Body of pancreas (tissue), 4 donors: ENCODE measurements at places on chromosomes 2 and 18.
A peak's percentile ranks its signal among the peaks of the same experiment; 100 is the strongest.

- peak overlapping the region; percentile 55 for H3K27ac ChIP-seq
- H3K27me3 ChIP-seq: no peaks in the 10 kb centered on the region
- peaks cover 14% of the 10 kb centered on the region for H3K4me1 ChIP-seq
- H3K36me3 ChIP-seq: no peaks in the 10 kb centered on the region
- peak; percentile 70 for DNase-seq
- no peak overlapping the region for H3K4me3 ChIP-seq
These were observed 193.4 kb downstream of the TDRD15 start for GRCh38 chr2:21317131-21317530.

DNA sequence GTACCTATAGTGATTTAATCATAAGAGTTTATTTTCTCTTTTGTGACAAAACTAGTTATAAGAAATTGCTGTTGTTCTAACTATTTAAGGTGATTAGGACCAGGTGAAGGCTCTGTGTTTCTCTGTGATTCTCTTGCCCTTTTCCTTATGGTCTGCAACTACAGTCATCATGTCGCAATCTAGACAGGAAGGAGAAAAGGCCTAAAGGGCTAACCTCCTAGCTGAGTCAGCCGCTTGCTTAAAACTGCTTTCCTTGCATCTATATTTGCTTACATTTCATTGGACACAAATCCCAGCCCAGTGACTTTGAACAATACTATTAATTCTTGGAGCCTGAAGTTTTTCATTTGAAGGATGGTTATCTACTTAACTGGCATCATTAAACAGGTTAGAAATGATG lies 93.1 kb downstream of the PIK3C3 start:
- no peak overlapping the region for H3K4me3 ChIP-seq
- H3K36me3 ChIP-seq: no peaks in the 10 kb centered on the region
- H3K27me3 ChIP-seq: no peaks in the 10 kb centered on the region
- no peak overlapping the region for H3K27ac ChIP-seq
- DNase-seq: no peak

- no peak overlapping the region for H3K4me3 ChIP-seq
- no peaks in the 10 kb centered on the region for H3K27me3 ChIP-seq
- no peak for DNase-seq
- peaks cover 13% of the 10 kb centered on the region for H3K4me1 ChIP-seq
- no peaks in the 10 kb centered on the region for H3K36me3 ChIP-seq
These were observed 243.5 kb downstream of the ASXL3 start for GRCh38 chr18:33821503-33821902.

DNA sequence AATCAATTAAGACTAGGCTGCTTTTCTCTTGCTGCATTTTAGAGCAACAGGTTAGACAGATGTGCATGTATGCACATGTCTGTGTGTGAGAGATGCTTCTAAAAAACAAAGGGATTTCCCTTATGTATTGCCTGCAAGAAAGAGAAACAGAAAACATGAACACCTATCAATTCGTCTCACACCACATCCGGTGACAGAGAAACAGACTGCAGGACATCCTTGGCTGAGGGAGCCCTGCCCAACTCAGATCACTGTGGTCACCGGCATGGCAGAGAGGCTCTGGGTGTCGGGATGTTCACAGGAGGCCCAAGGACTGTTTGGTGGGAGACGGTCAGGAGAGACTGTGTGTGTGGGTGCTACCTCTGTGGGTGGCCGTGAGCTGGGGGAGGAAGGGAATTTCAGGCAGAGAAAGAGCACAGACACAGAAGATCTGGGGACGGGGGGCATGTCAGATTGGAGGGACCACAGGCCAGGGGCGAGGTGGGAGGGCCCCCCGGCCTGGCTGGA lies 24.9 kb downstream of the FHL2 start:
- no peak overlapping the region for H3K4me3 ChIP-seq
- H3K4me1 ChIP-seq: peaks cover 6% of the 10 kb centered on the region
- no peaks in the 10 kb centered on the region for H3K36me3 ChIP-seq
- H3K27ac ChIP-seq: peak overlapping the region; percentile 61
- H3K27me3 ChIP-seq: no peaks in the 10 kb centered on the region
- no peak for DNase-seq

- DNase-seq: peak; percentile 3
- H3K27ac ChIP-seq: no peak overlapping the region
- no peaks in the 10 kb centered on the region for H3K36me3 ChIP-seq
- H3K4me1 ChIP-seq: no peaks in the 10 kb centered on the region
- no peaks in the 10 kb centered on the region for H3K27me3 ChIP-seq
These were observed 672 bp downstream of the ATP6V1B1 start for GRCh38 chr2:70936165-70936978.

GRCh38 chr2:217183471-217183870 lies 323.6 kb upstream of the TNP1 start:
- no peaks in the 10 kb centered on the region for H3K4me1 ChIP-seq
- no peak overlapping the region for H3K27ac ChIP-seq
- H3K4me3 ChIP-seq: no peak overlapping the region
- DNase-seq: no peak
- no peaks in the 10 kb centered on the region for H3K36me3 ChIP-seq

- no peak for DNase-seq
- no peaks in the 10 kb centered on the region for H3K27me3 ChIP-seq
- H3K36me3 ChIP-seq: no peaks in the 10 kb centered on the region
- H3K4me3 ChIP-seq: no peak overlapping the region
- no peak overlapping the region for H3K27ac ChIP-seq
These were observed 42.1 kb downstream of the NHEJ1 start for GRCh38 chr2:219118504-219118903.

DNA sequence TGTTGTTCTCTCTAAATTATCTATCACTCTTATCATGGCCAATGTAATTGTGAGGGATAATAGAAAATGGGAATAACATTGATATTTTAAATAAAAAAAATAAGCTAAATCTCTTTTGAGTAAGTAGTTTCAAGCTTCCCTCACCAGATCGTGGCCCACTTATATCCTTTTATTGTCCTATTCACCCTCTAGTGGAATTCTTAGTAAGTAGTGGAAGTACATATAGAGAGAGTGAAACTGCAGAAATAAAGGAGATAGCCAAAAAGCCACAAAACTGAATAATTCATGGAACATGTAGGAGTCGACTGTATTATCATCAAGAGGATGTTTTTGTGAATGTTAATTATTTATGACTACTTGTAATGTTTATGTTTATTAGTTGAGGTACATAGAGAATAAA lies 66.1 kb upstream of the DTNA start:
- no peaks in the 10 kb centered on the region for H3K27me3 ChIP-seq
- peaks cover 13% of the 10 kb centered on the region for H3K4me1 ChIP-seq
- no peak overlapping the region for H3K4me3 ChIP-seq
- DNase-seq: no peak
- H3K36me3 ChIP-seq: no peaks in the 10 kb centered on the region
- H3K27ac ChIP-seq: no peak overlapping the region

GRCh38 chr2:16653799-16654198 lies 11.8 kb downstream of the CYRIA start:
- peak; percentile 48 for DNase-seq
- no peaks in the 10 kb centered on the region for H3K27me3 ChIP-seq
- peak overlapping the region; percentile 33 for H3K27ac ChIP-seq
- H3K4me3 ChIP-seq: no peak overlapping the region
- no peaks in the 10 kb centered on the region for H3K36me3 ChIP-seq

- H3K36me3 ChIP-seq: no peaks in the 10 kb centered on the region
- H3K27ac ChIP-seq: no peak overlapping the region
- no peak overlapping the region for H3K4me3 ChIP-seq
- H3K4me1 ChIP-seq: peaks cover 5% of the 10 kb centered on the region
- DNase-seq: no peak
- H3K27me3 ChIP-seq: no peaks in the 10 kb centered on the region
These were observed 180.8 kb upstream of the MMADHC start for GRCh38 chr2:149768320-149768799.

- peak; percentile 24 for DNase-seq
- peaks cover 19% of the 10 kb centered on the region for H3K4me1 ChIP-seq
- H3K27ac ChIP-seq: no peak within 1 kb of the TSS
- no peaks in the 10 kb centered on the region for H3K27me3 ChIP-seq
These were observed at the start of gene ERBB4 for GRCh38 chr2:212538305-212539071. TSS of gene ERBB4 (minus strand) at chr2:212538802. CDS start at chr2:212538530, 272 bp downstream.

- H3K27me3 ChIP-seq: no peaks in the 10 kb centered on the region
- H3K27ac ChIP-seq: no peak overlapping the region
- DNase-seq: no peak
- no peak overlapping the region for H3K4me3 ChIP-seq
- no peaks in the 10 kb centered on the region for H3K36me3 ChIP-seq
These were observed 1383.2 kb downstream of the LRP1B start for GRCh38 chr2:140747665-140748064.

DNA sequence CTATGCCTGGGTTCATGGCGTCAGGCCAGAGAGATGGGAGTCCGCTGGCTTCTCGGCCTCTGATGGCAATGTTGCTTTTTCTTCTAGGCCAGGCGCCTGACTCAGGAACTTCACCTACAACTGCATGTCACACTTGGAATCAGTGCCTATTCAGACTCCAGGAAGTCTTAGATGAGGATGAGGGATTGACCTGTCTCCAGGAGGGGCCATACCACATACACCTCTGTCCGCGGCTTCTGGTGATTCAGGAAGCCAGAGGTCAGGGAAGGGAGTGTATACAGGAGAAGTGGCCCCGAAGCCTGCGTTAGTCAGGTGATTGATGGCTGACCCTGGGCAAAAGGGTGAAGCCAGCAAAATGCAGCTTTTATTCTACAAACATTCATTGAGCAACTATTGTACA lies 109.1 kb upstream of the RMDN2 start:
- no peaks in the 10 kb centered on the region for H3K36me3 ChIP-seq
- H3K4me3 ChIP-seq: no peak overlapping the region
- no peak for DNase-seq
- no peaks in the 10 kb centered on the region for H3K27me3 ChIP-seq
- no peak overlapping the region for H3K27ac ChIP-seq

DNA sequence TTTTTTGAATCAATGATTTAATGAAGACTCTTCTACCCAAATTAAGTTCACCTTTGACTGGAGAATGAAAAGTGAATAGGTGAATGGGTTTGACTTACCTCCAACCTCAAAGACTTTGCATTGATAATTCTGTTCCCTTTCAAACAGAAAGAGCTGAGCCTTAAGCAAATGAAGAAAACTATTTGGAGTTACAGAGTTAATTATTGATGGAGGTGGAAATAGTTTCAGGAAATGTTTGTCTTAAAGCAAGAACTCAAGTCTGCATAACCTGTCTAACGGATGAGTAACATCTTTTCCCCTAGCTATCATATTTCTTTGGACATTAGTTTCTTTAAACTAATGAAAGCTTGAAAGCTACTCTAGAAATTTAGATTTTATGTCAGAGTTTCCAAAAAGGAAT lies 166.5 kb downstream of the CERS6 start:
- H3K27ac ChIP-seq: no peak overlapping the region
- DNase-seq: no peak
- H3K4me1 ChIP-seq: peaks cover 7% of the 10 kb centered on the region
- no peaks in the 10 kb centered on the region for H3K36me3 ChIP-seq
- H3K27me3 ChIP-seq: no peaks in the 10 kb centered on the region
- no peak overlapping the region for H3K4me3 ChIP-seq

- H3K27me3 ChIP-seq: no peaks in the 10 kb centered on the region
- peaks cover 1% of the 10 kb centered on the region for H3K4me1 ChIP-seq
- DNase-seq: no peak
- no peak overlapping the region for H3K4me3 ChIP-seq
- H3K27ac ChIP-seq: no peak overlapping the region
- H3K36me3 ChIP-seq: peaks cover 33% of the 10 kb centered on the region
These were observed 15.2 kb downstream of the MMADHC start for GRCh38 chr2:149572102-149572953.

DNA sequence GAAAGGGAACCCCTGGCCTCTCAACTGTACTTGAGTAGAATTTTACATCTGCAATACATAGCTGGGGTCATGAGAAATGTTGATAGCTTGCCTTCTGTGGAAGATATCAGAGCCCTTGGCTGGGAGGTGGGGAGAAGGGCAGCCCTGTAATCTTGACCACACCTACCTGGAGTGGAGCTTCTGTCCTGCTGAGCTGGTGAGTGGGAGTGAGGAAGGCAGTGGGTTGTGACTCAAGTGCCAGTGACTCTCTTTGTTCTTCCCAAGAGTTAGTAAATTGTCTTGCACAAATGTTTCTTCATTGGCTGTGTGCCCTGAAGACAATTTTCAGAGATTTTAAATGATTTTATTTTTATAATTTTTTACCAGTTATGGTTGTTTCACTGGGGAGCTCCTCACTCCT lies 277.3 kb downstream of the MBD5 start:
- no peaks in the 10 kb centered on the region for H3K27me3 ChIP-seq
- no peak for DNase-seq
- no peaks in the 10 kb centered on the region for H3K4me1 ChIP-seq
- no peak overlapping the region for H3K27ac ChIP-seq
- no peak overlapping the region for H3K4me3 ChIP-seq

DNA sequence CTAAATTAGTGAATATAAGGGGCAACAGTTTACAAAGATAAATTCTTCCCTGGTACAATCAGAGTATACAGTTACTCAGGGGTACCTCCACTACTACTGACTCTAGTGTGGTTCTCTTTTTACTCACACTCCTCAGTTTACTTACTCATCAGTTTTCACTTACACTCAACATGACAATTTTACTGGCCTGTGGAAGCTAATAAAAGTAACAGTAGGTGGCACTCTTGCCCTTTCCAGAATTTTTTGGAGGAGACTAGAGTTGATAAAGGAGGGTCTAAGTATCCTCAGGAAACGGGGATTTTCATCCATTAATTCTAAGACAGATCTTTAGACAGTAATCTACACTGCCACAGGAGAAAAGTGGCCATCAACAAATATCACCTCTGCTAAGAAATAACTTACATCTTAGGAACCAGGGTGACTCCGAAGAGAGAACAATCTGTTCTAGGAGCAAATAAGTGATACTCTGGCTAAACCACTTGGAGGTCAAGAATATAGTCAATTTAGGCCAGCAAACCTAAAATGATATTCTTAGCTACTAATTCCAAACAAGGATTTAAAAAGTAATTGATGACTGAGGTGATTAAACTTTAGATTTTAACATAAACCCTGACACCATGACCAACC lies 61.3 kb downstream of the ATL2 start:
- DNase-seq: no peak
- H3K36me3 ChIP-seq: peaks cover 10% of the 10 kb centered on the region
- H3K27ac ChIP-seq: no peak overlapping the region
- H3K4me3 ChIP-seq: no peak overlapping the region
- H3K27me3 ChIP-seq: no peaks in the 10 kb centered on the region
- no peaks in the 10 kb centered on the region for H3K4me1 ChIP-seq

DNA sequence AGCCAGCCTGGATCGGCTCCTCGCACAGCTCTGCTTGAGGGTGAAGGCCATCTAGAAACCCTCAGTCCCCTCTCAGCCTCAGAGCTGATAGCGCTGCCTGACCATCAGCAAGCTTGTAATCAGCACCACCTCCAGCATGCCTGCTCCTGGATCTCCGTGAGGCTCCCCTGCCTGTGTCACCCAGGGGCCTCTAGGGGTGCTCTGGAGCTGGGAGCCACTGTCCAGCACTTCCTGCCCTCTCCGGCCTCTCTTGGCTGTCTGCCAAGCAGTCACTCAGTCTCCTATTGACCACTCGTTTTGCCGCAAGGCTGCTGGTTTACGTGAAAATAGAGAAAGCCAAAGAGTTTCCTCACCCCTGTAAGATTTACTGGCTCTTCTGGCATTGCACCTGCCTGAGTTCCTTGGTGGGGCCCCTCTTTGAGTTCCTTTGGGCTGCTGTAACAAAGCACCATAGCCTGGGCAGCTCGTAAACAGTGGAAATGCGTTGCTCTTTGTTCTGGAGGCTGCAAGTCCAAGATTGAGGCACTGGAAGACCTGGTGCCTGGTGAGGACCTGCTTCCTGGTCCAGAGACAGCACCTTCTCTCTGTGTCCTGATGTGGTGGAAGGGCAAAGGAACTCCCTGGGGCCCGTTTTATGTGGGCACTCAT lies 17.9 kb downstream of the CAPN10 start:
- H3K27ac ChIP-seq: no peak overlapping the region
- peak; percentile 85 for DNase-seq
- H3K4me3 ChIP-seq: no peak overlapping the region
- H3K27me3 ChIP-seq: no peaks in the 10 kb centered on the region
- H3K36me3 ChIP-seq: no peaks in the 10 kb centered on the region
